ENCODE measurements at places on chromosomes 16 and 17. TPM values are rescaled to one million over a fixed set of nuclear protein-coding genes. Genes with fewer than 3 reads are reported as not detected.

Gene CETP
- polyA plus RNA-seq: not detected

Gene DRC3
- polyA plus RNA-seq: 0.55 TPM

Gene SLC38A8
- not detected for polyA plus RNA-seq

- H3K4me3 ChIP-seq: no peak overlapping the region
- peak overlapping the region; percentile 56 for H3K27ac ChIP-seq
- H3K36me3 ChIP-seq: no peaks in the 10 kb centered on the region
- H3K4me1 ChIP-seq: peaks cover 5% of the 10 kb centered on the region
- no peaks in the 10 kb centered on the region for H3K27me3 ChIP-seq
Measured at GRCh38 chr17:8680466-8681169, 50.1 kb upstream of the MYH10 start.

Gene TK1
- polyA plus RNA-seq: 150 TPM

Gene SSTR5
- polyA plus RNA-seq: not detected

GRCh38 chr16:67284699-67285646 lies 5.6 kb downstream of the PLEKHG4 start:
- DNase-seq: peak; percentile 12
- no peak overlapping the region for H3K27ac ChIP-seq
- H3K36me3 ChIP-seq: no peaks in the 10 kb centered on the region

DNA sequence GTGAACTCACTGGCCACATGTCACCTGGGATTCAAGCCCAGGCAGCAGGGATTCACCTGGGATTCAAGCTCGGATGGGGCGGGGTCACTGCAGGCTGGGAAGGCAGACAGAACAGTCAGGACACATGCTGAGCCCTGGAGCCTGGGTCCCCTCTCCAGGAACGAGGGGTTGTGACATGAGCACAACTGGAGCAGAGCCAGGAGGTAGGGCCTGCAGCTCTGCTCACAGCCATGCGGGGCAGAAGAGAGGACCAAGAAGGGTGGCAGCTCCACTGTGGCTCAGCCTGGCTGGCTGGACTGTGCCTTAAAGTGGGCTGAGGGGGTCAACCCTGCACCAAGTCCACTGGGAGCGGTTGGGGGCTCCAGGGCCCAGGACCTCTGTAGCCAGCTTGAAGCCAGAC lies 150.1 kb downstream of the RAB11FIP4 start:
- H3K4me3 ChIP-seq: no peak overlapping the region
- DNase-seq: no peak
- no peaks in the 10 kb centered on the region for H3K36me3 ChIP-seq

- no peaks in the 10 kb centered on the region for H3K36me3 ChIP-seq
- H3K4me3 ChIP-seq: no peak overlapping the region
- no peaks in the 10 kb centered on the region for H3K27me3 ChIP-seq
- H3K27ac ChIP-seq: no peak overlapping the region
- H3K4me1 ChIP-seq: no peaks in the 10 kb centered on the region
Measured at GRCh38 chr16:64541621-64542020, 580.2 kb downstream of the CDH11 start.

Gene KRTAP4-9
- 0.24 TPM for polyA plus RNA-seq

- peaks cover 2% of the 10 kb centered on the region for H3K4me1 ChIP-seq
- H3K27ac ChIP-seq: no peak overlapping the region
- no peak overlapping the region for H3K4me3 ChIP-seq
- H3K27me3 ChIP-seq: peaks cover 50% of the 10 kb centered on the region
- DNase-seq: no peak
- H3K36me3 ChIP-seq: no peaks in the 10 kb centered on the region
Measured at GRCh38 chr17:57779706-57780105, 34.6 kb upstream of the CCDC182 start.

DNA sequence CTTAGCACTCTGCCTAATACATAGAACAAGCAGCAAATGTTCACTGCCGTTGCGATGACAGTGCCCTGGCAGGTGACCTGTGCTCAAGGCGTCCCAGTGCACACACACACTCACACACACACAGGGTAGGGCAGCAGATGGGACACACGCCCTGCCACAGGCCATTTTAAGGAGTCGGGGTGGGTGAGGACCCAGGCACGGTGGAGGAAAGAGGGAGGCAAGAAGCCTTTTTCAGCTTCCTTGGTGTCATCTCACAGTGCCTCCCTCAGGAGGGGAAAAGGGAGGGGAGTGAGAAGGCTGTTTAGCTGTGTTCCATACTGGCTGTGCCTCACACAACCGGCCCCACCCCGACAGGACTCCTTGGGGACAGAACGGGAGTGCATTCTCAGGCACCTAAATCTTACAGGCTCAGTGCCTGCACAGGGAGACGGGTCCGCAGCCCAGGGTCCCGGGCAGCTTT lies 1.5 kb downstream of the PITPNM3 start:
- no peaks in the 10 kb centered on the region for H3K36me3 ChIP-seq
- H3K27ac ChIP-seq: no peak overlapping the region
- peaks cover 35% of the 10 kb centered on the region for H3K27me3 ChIP-seq

Gene CCL4
- polyA plus RNA-seq: not detected

- H3K4me1 ChIP-seq: peaks cover 7% of the 10 kb centered on the region
- H3K27me3 ChIP-seq: no peaks in the 10 kb centered on the region
- DNase-seq: no peak
- no peak overlapping the region for H3K27ac ChIP-seq
- H3K4me3 ChIP-seq: no peak overlapping the region
Measured at GRCh38 chr16:69669577-69669976, 56.8 kb downstream of the NQO1 start.
